ENCODE measurements at places on chromosomes 2 and 18. TPM values are rescaled to one million over a fixed set of nuclear protein-coding genes. Genes with fewer than 3 reads are reported as not detected.

GAD1 gene
- not detected for total RNA-seq

AKAIN1 gene
- not detected for total RNA-seq

RND3 gene
- 25.1 TPM for total RNA-seq

DYNC1I2 gene
- total RNA-seq: 71.2 TPM

ARHGEF4 gene
- total RNA-seq: 3.8 TPM

HAAO gene
- total RNA-seq: 1.9 TPM

GALR1 gene
- not detected for total RNA-seq

MEIS1 gene
- total RNA-seq: 40.8 TPM

CHRND gene
- not detected for total RNA-seq

ELOA2 gene
- not detected for total RNA-seq

TCF7L1 gene
- total RNA-seq: 7.1 TPM

GRCh38 chr2:67619204-67619603 lies 222.1 kb downstream of the ETAA1 start:
- DNase-seq: no peak

- DNase-seq: no peak
Observed at GRCh38 chr2:190964170-190964795, 49.7 kb downstream of the STAT1 start.

DNA sequence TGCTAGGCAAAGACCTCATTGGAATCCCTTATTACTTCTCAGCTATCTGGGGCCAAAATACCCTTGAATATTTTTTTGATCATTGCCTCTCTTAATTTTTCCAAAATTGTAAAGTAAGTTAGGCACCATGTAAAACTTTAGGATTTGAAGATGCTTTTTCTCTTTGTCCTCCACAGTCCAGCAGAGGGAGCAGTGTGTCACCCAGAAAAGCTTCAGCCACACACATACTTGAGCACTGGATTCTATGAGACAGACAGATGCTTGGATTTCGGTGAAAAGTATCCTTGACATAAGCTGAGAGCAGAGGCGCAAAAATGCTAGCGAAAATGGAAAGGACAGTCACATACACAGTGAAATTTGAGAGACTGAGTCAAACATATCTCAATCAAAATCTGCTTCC lies 74.7 kb upstream of the KCNJ3 start:
- no peak for DNase-seq

DNA sequence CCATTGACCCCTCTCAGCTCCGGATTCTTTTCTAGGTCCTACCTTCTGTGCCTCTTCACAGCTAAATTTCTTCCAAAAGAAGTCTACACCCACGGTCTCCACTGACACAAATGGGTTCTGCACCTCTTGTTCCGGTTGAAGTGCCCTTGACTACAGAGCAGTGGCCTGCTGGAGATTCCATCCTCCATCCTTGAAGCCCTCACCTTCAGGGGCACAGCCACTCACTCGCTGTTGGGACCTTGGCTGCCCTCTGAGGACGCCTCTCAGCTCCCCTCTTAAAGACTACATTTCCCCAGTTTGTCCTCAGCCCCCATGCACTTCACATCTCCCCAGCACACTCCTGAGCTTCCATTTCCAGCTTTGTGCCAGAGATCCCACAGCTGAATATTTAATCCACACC lies 226.3 kb downstream of the ATAD2B start:
- DNase-seq: no peak

DNA sequence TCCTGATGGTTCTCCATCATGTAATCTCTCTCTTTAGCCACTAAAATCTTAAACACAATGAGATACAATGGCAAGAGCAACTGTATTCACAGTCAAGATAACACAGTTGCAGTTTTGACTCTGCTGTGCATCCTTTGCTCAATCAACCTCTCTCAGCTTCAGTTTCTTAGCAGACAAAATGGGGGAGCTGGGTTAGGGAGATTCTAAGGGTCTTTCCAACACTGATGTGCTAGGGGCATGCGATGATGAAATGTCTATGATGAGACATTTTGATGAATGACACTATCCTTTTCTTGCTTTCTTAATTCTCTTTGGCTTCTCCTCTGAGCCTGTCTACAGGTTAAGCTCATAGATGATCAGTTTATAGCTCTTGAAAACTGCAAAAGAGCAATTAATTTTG lies 1.1 kb downstream of the SERPINB10 start:
- DNase-seq: no peak

DNA sequence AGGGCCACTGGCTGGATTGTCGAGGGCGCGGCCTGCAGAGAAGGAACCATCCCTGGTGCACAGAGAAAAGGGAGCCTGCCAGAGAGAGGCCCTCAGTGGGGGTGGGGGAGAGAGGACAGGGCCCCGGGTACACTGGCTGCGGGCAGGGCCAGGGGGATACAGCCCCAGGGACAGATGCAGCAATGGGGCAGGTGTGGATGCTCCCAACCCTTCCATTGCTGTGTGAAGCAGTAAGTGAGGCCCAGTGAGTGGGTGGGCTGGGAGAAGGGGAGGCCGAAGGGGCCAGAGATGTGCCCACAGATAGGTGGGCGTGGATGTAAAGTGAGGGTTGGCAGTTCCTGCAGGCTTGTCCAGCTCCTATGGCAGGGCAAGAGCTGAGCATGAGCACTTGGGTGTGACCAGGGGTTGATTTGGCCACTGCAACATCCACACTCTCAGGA lies 7.4 kb downstream of the AGXT start:
- DNase-seq: no peak

DNA sequence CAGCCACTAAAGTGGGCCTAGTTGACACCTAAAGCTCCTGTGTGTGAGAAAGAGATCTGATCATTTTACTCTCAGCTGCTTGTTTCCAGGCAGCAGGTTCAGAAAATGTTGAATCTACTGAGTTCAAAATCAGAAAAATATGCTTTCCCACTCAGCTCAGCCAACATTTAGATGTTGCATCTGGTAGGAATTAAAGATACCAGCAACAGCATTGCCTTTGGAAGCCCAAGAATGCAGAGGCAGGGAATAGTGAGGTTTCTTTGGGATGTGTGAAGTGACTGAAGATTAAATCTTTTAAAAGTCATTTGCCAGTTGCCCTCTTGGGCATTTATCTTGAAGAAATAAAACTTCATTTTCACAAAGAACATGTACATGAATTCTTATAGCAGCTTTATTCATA lies 33.9 kb upstream of the DOCK10 start:
- no peak for DNase-seq

DNA sequence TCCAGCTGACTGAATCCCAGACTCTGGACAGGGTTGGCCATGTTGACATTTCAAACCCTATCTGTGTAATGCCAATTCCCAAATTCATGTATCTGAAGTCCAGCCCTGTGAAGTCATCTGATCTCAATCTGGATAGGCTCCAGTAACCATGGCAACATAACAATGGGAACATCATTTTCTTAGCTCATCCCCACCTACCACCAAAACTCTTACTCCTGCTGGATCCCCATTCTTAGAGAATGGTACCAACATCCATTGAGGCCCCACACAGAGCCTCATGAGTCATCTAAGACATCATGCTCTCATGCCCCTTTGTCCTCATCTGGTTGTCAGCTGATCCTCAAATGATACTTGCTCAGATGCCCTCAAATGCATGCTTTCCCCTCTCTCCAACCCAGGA lies 58.9 kb upstream of the TEX51 start:
- DNase-seq: no peak

- no peak for DNase-seq
Observed at GRCh38 chr2:171320208-171320621, 113.6 kb downstream of the METTL8 start.

- DNase-seq: no peak
Observed at GRCh38 chr2:106063181-106063580, 130.9 kb downstream of the UXS1 start.

DNA sequence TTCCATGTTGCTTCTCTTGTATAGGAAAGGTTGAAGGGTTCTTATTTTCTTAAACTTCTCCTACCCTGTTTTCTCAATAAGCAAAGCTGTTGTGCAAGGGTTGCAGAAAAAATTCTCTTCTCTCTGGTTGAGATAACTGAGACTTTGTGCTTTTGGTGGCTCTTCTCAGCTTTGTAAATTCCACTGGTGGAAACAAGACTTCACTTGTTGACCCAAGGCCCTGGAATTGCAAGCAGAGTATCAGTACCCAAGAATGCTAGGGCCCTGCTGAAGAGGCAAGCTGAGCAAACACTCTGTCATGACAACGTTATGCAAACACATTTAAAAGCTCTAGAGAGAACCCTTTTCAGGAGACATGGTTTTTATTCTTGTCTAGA lies 294.7 kb upstream of the EPAS1 start:
- DNase-seq: no peak

DNA sequence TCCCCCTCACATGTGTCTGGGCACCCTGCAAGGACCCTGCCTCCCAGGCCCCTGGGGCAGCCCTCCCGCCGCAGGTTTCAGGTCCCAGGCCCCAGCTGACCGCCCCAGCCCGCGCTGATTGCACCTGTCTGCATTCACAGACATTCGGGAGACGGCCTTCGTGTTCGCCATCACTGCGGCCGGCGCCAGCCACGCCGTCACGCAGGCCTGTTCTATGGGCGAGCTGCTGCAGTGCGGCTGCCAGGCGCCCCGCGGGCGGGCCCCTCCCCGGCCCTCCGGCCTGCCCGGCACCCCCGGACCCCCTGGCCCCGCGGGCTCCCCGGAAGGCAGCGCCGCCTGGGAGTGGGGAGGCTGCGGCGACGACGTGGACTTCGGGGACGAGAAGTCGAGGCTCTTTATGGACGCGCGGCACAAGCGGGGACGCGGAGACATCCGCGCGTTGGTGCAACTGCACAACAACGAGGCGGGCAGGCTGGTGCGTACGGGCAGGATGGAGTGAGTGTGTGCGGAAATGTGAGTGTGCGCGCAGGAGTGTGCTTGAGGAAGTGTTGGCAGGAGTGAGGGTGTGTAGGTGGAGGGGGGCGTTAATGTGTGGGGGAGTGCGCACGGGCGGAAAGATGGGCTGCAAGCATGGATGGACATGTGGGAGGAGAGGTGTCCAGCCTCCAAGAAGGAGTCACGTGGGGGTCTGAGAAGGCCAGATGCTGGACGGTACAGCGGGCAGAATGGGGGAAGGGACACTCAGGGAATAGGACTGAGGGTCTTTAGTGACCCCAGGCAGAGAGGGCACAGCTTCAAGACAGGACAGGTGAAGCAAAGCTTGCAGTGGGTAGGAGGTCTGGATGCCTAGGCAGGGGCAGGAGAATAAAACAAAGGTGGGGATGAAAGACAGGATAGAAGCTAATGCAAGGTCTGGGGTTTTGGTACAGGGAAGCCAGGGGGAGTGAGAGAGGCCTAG lies 9.0 kb upstream of the WNT10A start:
- no peak for DNase-seq

DNA sequence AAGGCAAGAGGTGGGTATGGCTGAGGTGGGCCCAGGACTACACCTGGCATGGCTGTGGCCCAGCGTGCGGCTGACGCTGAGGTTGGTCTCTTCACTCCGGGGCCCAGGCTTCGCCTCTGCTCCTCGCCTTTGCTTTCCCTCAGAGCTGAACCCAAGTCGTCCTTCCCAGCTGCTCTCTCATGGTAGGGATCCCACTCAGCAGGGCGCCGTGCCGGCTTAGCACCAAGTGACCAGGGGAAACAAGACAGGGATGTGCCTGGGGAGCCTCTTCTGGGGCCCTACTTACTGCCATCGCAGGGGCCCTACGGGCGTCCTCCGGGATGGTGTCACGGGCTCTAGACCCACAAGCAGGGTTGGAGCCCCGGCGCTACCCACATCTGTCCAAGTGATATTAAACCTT lies 138.1 kb upstream of the ALKAL2 start:
- DNase-seq: no peak

GRCh38 chr2:198479065-198479464 lies 674.7 kb downstream of the PLCL1 start:
- no peak for DNase-seq

DNA sequence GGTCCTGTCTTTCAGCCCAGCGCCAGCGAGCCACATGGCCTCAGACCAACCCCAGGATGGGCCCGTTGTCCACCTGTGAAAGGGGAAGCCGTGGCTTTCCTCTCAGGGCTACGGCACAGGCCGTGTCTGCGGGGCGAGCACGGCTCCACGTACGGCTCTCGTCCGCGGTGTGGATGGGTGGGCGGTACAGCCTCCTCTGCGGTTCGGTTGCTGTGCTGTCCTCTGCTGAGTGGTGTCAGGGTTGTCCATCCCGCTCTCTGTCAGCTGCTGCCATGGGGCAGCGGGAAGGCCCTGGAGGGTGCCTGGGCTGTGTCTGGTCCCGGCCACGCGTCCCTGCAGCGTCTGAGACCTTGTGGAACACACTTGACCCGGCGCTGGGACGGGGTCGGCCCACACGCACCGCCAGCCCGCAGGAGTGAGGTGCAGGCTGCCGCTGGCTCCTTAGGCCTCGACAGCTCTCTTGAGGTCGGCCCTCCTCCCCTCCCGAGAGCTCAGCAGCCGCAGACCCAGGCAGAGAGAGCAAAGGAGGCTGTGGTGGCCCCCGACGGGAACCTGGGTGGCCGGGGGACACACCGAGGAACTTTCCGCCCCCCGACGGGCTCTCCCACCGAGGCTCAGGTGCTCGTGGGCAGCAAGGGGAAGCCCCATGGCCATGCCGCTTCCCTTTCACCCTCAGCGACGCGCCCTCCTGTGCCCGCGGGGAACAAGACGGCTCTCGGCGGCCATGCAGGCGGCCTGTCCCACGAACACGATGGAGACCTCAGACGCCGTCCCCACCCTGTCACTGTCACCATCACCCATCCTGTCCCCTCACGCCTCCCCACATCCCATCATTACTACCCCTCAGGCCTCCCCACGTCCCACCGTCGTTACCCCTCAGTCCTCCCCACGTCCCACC lies 128.7 kb downstream of the NFATC1 start:
- DNase-seq: no peak

DNA sequence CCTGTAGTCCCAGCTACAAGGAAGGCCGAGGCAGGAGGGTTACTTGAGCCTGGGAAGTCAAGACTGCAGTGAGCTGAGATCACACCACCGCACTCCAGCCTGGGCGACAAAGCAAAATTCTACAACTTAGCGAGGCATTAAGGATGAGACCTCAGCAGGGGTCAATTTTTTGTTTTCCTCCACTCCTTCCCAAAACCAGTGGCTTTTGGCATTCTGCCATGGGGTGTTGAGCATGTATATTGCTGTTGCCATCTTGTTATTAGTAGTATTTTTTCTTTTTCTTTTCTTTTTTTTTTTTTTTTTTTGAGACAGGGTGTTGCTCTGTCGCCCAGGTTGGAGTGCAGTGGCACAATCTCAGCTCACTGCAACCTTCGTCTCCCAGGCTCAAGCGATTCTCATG lies 8.9 kb upstream of the GIGYF2 start:
- no peak for DNase-seq
